ENCODE measurements at places on chromosomes 7 and 10. TPM values are rescaled to one million over a fixed set of nuclear protein-coding genes. Genes with fewer than 3 reads are reported as not detected.

DNAH11 gene
- total RNA-seq: under 0.01 TPM

ASB10 gene
- total RNA-seq: not detected

OR2A42 gene
- not detected for total RNA-seq

MPLKIP gene
- total RNA-seq: 17.3 TPM

GPR22 gene
- total RNA-seq: not detected

FZD8 gene
- 3.5 TPM for total RNA-seq

LRIT1 gene
- not detected for total RNA-seq

RBM33 gene
- 33.5 TPM for total RNA-seq

VAX1 gene
- total RNA-seq: not detected

SRRM3 gene
- 2.8 TPM for total RNA-seq
